ENCODE measurements at places on chromosomes 1 and 21. TPM values are rescaled to one million over a fixed set of nuclear protein-coding genes. Genes with fewer than 3 reads are reported as not detected.

Gene BCAR3
- total RNA-seq: 52.3 TPM

Gene AMY1B
- not detected for total RNA-seq

Gene MYOC
- 0.13 TPM for total RNA-seq

Gene EPHA2
- total RNA-seq: 76.8 TPM

Gene CACYBP
- total RNA-seq: 181 TPM

Gene RGL1
- 26.5 TPM for total RNA-seq

Gene ADAMTS1
- total RNA-seq: 1,797 TPM
